SJCRH30 (cell line): ENCODE measurements at places on chromosomes 11 and 22.

DNA sequence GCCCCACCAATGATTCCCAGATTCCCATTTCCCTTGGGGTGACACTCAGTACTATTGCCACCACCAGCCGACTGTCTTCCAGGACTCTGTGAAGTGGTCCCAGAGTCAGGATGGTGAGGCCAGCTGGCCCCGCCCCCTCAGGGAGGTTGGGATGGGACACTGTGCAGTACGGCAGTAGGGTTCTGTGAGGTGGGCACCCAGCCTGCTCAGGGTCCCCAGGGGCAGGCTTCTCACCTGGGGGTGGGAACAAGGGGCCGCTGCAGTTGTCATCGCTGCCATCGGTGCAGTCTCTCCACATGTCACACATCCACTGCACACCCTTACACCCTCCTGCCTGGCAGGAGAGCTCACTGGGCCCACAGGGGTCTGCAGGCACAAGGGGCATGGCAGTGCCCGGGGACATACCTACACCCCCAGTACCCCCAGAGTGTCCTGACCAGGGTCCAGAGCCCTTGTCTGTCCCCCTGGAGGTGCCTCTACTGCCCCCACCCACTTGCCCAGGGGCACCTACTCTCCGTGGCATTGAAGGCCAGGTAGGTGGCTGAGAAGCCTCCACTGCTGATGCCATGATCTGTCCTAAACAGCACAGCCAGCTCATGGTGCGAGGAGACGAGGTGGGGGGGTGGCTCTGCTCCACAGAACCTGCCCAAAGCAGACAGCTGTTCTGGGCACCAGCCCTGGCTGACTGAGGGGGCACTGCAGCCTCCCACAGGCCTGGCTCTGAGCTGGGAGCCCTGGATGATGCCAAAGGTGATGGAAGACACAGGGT lies 1.9 kb upstream of the C1QTNF5 start:
- no peak overlapping the region for H3K27ac ChIP-seq
- H3K4me3 ChIP-seq = no peak overlapping the region
- H3K27me3 ChIP-seq = no peaks in the 10 kb centered on the region
- no peaks in the 10 kb centered on the region for H3K36me3 ChIP-seq
- DNase-seq = no peak
- H3K4me1 ChIP-seq = peaks cover 4% of the 10 kb centered on the region; the same call in 1 of the 2 replicates

DNA sequence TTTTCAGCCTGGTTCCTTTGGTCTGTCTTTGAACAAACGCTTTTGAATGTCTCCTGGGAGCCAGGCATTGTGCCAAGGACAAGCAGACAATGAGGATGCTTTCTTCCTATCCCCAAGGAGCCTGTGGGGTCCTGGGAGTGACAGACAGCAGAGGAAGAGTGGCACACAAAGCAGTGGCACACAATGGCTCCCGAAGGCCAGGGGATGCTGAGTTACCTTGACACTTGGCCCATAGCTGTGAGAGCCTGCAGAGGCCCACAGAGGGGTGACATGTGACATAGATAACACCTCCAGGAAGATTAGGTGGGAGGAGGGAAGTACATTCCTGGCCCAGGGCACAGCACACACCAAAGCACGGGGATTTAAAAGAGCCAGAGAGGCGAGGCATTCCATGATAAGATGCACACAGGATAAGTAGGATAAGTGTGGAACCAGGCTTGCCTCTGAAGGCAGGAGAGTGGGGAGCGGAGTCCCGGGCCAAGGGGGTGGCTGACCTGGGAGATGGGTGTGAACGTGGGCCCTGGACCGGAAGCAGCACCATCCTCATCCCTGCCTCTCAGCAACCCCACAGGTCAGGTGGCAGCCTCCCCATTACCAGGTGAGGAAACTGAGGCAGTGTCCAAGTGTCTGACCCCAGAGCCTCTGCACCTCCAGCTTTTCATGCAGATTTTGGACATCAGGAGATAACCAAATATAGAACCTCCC lies 6.3 kb downstream of the UPB1 start:
- no peaks in the 10 kb centered on the region for H3K36me3 ChIP-seq
- no peaks in the 10 kb centered on the region for H3K27me3 ChIP-seq
- H3K4me1 ChIP-seq = no peaks in the 10 kb centered on the region; the same call in 1 of the 2 replicates
- no peak for DNase-seq

DNA sequence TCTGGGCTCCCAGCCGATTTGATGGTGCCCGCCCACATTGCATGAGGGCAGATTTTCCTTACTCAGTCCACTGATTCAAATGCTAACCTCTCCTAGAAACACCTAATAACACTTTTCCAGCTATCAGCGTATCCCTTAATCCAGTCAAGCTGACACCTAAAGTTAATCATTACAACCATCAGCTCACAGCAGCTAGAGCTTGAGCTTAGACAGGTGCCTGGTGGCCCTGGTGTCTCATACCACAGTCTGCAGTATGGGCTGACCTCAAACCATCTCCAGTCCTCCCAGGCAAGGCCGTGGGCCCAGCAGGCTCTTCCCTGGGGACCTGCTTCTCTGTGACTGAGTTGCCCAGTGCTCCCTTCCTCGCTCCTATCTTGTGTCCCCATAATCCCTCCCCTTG lies 174.4 kb upstream of the NECTIN1 start:
- H3K27ac ChIP-seq = no peak overlapping the region
- no peak for DNase-seq
- no peaks in the 10 kb centered on the region for H3K27me3 ChIP-seq
- no peaks in the 10 kb centered on the region for H3K4me1 ChIP-seq

DNA sequence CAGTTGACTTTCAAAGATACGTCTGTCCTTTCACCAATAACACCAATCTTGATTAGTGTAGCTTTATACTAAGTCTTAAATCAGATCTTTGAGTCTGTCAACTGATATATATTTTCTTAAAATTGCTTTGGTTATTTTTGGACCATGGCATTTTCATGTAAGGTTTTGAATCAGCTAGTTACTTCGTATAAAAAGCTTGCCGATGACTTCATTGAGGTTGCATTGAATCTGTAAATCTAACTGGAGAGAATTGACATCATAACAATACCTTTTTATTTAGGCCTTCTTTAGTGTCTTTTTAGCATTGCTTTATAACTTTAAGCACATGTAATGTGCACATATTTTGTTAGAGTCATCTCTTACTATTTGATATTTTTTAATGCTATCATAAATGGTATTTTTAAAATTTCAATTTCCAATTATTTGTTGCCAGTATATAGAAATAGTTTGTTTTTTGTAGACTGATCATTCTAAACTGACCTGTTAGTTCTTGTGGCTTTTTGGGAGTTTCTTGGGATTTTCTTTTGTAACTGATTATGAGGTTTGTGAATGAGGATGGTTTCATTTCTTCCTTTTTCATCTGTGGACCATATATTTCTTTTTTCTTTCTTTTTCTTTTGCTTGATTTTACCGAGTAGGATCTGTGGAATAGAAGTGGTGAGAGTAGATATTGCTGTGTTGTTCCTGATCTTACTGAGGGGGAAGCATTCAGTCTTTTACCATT lies 61.4 kb downstream of the DDX10 start:
- peaks cover 7% of the 10 kb centered on the region for H3K36me3 ChIP-seq
- no peaks in the 10 kb centered on the region for H3K27me3 ChIP-seq
- no peak overlapping the region for H3K4me3 ChIP-seq
- no peak overlapping the region for H3K27ac ChIP-seq
- no peaks in the 10 kb centered on the region for H3K4me1 ChIP-seq
- DNase-seq = no peak

GRCh38 chr11:66676931-66677598 lies 622 bp downstream of the RBM4B start:
- H3K36me3 ChIP-seq = peaks cover 20% of the 10 kb centered on the region
- peak overlapping the region; percentile 71 for H3K4me3 ChIP-seq
- no peaks in the 10 kb centered on the region for H3K27me3 ChIP-seq
- DNase-seq = no peak

GRCh38 chr11:62428871-62429560 lies 10.2 kb downstream of the SCGB1A1 start:
- H3K36me3 ChIP-seq = no peaks in the 10 kb centered on the region
- no peak overlapping the region for H3K27ac ChIP-seq
- H3K4me3 ChIP-seq = no peak overlapping the region
- DNase-seq = no peak

GRCh38 chr11:128298271-128298670 lies 289.1 kb downstream of the ETS1 start:
- H3K27ac ChIP-seq = peak overlapping the region; percentile 78
- peaks cover 77% of the 10 kb centered on the region for H3K4me1 ChIP-seq
- H3K4me3 ChIP-seq = no peak overlapping the region
- DNase-seq = peak; percentile 12

- H3K27ac ChIP-seq = no peak overlapping the region; the same call in 1 of the 2 replicates
- no peaks in the 10 kb centered on the region for H3K36me3 ChIP-seq
- H3K4me1 ChIP-seq = peaks cover 39% of the 10 kb centered on the region
- no peaks in the 10 kb centered on the region for H3K27me3 ChIP-seq
- no peak overlapping the region for H3K4me3 ChIP-seq
- DNase-seq = peak; percentile 69
Measured at GRCh38 chr11:57647960-57648800, 1.5 kb downstream of the YPEL4 start.

DNA sequence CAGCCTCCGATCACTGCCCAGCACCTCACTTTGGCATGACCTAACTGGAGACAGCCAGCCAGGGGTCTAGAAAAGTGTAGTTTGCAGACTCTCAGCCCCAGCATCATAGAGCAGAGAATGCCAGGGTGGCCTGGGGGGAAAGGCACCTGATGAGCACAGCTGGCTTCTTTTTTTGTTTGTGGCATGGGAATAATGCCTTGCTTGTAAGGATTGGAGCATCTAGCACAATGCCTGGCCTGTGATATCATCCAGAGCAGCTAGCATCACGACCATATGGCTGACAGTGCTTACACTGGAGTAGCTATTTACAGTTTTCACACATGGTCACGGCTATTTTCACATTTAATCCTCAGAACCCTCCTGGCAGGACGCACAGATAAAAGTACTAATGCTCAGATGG lies 594.8 kb upstream of the B3GAT1 start:
- no peaks in the 10 kb centered on the region for H3K36me3 ChIP-seq
- no peaks in the 10 kb centered on the region for H3K27me3 ChIP-seq
- DNase-seq = peak; percentile 81
- H3K4me1 ChIP-seq = peaks cover 27% of the 10 kb centered on the region
- H3K27ac ChIP-seq = peak overlapping the region; percentile 77
- H3K4me3 ChIP-seq = no peak overlapping the region

GRCh38 chr11:75733431-75734107 lies 15.9 kb downstream of the MOGAT2 start:
- H3K4me3 ChIP-seq = no peak overlapping the region
- no peaks in the 10 kb centered on the region for H3K36me3 ChIP-seq
- no peaks in the 10 kb centered on the region for H3K27me3 ChIP-seq
- peak; percentile 95 for DNase-seq
- H3K27ac ChIP-seq = peak overlapping the region; percentile 89
- H3K4me1 ChIP-seq = peaks cover 29% of the 10 kb centered on the region

GRCh38 chr11:83954780-83955179 lies 668.6 kb upstream of the CCDC90B start:
- peaks cover 6% of the 10 kb centered on the region; the same call in 1 of the 2 replicates for H3K4me1 ChIP-seq
- no peaks in the 10 kb centered on the region for H3K27me3 ChIP-seq
- no peak overlapping the region for H3K27ac ChIP-seq
- H3K36me3 ChIP-seq = no peaks in the 10 kb centered on the region

- peak; percentile 68 for DNase-seq
- H3K27ac ChIP-seq = no peak overlapping the region
- H3K4me1 ChIP-seq = no peaks in the 10 kb centered on the region
- no peaks in the 10 kb centered on the region for H3K36me3 ChIP-seq
Measured at GRCh38 chr22:36853407-36854099, 7.3 kb upstream of the NCF4 start.

GRCh38 chr22:46117206-46118199 lies 32.8 kb upstream of the PPARA start:
- no peak overlapping the region for H3K27ac ChIP-seq
- 0 out of 2 replicates have a peak, but pooled peaks cover 2% of the 10 kb centered on the region for H3K36me3 ChIP-seq
- H3K27me3 ChIP-seq = no peaks in the 10 kb centered on the region
- DNase-seq = no peak
- H3K4me3 ChIP-seq = no peak overlapping the region

DNA sequence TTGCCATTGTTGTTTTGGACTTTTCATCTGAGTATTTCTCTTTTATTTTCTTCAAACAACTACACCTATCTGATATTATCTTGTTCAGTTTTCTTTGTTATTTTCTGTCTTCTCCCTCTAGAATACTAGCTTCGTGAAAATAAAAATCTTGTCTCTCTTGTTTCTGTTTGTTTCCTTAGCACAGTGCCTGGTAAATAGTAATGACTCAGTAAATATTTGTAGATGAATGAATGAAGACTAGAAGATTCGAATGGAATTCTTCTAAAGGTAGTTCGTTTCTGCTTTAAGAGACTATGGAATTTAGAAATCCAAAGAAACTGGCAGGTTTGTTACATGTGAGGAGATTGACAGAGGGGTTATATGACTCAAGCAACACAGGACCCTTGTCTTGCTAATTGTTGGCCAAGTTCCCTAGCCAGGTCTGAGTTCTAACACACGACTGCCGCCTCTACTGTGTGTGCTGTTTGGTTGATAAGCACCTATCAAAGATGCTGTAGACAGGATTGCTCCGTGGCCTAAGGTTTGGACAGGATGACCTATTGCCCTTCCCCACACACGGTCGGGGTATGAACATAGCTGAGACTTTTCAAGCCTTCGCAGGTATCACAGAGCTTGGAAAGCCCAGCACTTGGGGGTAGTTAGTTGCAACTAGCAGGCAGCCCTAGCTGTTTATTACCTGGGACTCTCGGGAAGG lies 831 bp upstream of the TMEM135 start:
- DNase-seq = no peak
- H3K27ac ChIP-seq = no peak overlapping the region
- no peaks in the 10 kb centered on the region for H3K36me3 ChIP-seq
- H3K4me1 ChIP-seq = 0 out of 2 replicates have a peak, but pooled peaks cover 6% of the 10 kb centered on the region

DNA sequence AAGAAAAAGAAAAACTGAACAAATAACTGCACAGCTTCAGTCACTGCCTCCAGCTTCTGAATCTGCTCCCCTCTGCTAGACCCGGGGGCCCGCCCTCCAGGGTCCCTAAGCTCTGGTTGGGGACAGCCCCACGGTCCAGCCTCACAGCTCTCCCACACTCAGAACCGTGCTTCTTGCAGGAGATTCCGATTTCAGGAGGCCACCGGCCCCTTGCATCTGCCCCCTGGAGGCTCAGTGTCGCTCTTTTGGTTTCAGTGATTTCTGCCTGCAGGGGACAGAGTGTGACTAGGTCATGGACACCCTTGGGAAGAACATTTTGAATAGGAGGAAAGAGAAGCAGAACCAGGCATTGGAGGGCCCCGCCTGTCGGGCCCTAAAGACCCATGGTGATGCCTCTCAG lies 23.1 kb upstream of the RPS3 start:
- no peak overlapping the region for H3K27ac ChIP-seq
- peaks cover 28% of the 10 kb centered on the region for H3K4me1 ChIP-seq
- peak; percentile 34 for DNase-seq

DNA sequence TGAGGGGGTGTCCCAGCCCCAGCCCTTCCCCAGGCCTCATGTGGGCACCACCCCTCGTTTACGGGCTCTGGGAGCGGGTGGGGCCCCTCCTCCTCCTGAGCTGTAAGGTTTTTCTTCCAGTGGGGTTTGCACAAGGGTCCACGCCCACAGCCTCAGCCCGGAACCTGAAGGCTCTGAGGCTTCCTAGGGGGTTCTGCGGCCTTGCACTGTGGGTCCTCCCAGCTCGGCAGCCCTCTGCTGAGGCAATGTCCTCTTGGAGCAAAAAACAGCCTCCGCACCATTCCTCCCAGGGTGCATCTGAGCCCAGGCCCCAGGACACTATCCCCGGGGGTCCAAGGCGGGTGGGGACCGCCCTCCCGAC lies 14.1 kb downstream of the H19 start:
- no peak overlapping the region; the same call in 1 of the 2 replicates for H3K27ac ChIP-seq
- H3K27me3 ChIP-seq = no peaks in the 10 kb centered on the region
- no peaks in the 10 kb centered on the region for H3K36me3 ChIP-seq
- H3K4me3 ChIP-seq = no peak overlapping the region
- H3K4me1 ChIP-seq = no peaks in the 10 kb centered on the region
